ENCODE measurements at places on chromosomes 13 and 19.

DNA sequence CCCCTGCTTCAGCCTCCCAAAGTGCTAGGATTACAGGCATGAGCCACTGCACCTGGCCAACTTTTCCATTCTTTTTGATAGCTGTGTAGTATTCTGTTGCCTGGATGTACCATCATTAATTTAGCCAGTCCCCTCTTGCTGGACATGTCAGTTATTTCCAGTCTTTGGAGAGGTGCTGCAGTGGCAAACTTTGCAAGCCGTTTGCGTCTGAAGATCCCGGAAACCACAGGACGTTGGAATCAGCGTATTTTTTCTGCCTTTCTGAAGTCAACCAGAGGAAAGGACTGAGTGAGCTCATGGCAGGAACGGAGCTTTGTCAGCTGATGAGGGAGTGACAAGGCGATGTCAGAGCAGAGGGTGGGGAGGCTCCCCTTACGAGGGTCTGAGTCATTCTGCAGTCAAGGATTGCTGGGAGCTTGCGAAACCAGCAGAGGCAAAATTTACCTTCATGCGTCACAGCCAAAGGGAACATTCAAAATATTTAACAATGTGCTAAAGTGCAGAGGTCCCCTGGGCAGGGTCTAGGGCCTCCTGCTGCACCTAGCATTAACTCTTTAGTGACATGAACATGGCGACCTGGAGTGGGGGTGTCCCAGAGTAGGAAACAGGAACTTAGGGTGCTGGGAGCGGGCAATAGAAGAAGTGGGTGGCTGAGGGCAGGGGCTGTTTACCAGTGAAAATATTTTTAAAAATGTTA is 5.6 kb downstream of the C5AR1 start:
- no peak overlapping the region for H3K27ac ChIP-seq
- DNase-seq, result no peak
- no peak overlapping the region for H3K4me3 ChIP-seq

- DNase-seq, result no peak
- no peaks in the 10 kb centered on the region for H3K36me3 ChIP-seq
- no peaks in the 10 kb centered on the region for H3K27me3 ChIP-seq
- H3K27ac ChIP-seq, result no peak overlapping the region
- H3K4me3 ChIP-seq, result no peak overlapping the region
- no peaks in the 10 kb centered on the region for H3K4me1 ChIP-seq
Measured at GRCh38 chr13:106354961-106355360, 180.5 kb downstream of the EFNB2 start.

DNA sequence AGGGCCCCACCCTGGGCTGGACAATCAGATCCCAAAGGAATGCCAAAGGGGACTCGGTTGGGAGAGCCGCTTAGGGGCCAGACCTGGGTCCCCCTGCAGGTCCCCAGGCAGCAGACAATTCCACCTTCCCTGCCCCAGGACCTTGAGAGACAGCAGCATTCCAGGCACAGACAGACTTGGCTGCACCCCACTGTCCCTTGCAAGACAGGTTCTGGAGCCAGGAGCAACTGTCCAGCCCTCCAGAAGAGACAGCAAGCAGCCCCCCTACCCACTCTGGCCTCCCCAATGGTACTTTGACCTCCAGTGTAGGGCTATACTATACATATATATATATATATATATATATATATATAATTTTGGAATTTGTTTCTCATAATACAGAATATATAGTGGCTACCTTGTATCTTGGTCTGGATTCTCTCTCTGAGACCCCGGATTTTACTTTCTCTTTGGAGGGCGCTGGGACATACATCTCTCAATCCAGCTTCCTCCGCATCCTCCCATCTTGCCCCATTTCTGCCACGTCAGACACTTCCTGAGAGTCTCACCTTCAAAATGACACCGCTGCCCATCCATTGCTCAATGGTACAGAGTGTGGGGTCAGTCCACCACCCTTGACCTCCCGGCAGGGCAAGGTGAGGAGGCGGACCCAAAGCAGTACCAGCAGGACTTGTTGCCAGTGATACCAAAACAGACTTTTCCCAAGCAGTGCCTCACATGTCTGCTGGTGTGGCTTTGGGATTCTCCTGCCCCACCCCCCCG is 12.7 kb downstream of the SMIM24 start:
- peaks cover 2% of the 10 kb centered on the region for H3K27me3 ChIP-seq
- H3K4me1 ChIP-seq, result peaks cover 49% of the 10 kb centered on the region
- H3K36me3 ChIP-seq, result peaks cover 23% of the 10 kb centered on the region
- H3K27ac ChIP-seq, result no peak overlapping the region
- DNase-seq, result no peak
- no peak overlapping the region for H3K4me3 ChIP-seq

GRCh38 chr19:13334801-13335481 is 171.3 kb downstream of the CACNA1A start:
- no peak overlapping the region for H3K4me3 ChIP-seq
- no peak for DNase-seq
- no peaks in the 10 kb centered on the region for H3K4me1 ChIP-seq
- no peaks in the 10 kb centered on the region for H3K27me3 ChIP-seq
- H3K36me3 ChIP-seq, result peaks cover 16% of the 10 kb centered on the region

- no peaks in the 10 kb centered on the region for H3K36me3 ChIP-seq
- peaks cover 46% of the 10 kb centered on the region for H3K4me1 ChIP-seq
- H3K4me3 ChIP-seq, result no peak overlapping the region
- DNase-seq, result no peak
- H3K27ac ChIP-seq, result no peak overlapping the region
Measured at GRCh38 chr19:46783670-46784069, 4.7 kb downstream of the SLC1A5 start.

- H3K4me1 ChIP-seq, result no peaks in the 10 kb centered on the region
- H3K27me3 ChIP-seq, result no peaks in the 10 kb centered on the region
- no peak overlapping the region for H3K27ac ChIP-seq
Measured at GRCh38 chr13:111789420-111789819, 277.5 kb upstream of the SOX1 start.

- H3K27me3 ChIP-seq, result peaks cover 5% of the 10 kb centered on the region
- H3K4me1 ChIP-seq, result peaks cover 42% of the 10 kb centered on the region
- peaks cover 18% of the 10 kb centered on the region for H3K36me3 ChIP-seq
- DNase-seq, result peak; percentile 49
Measured at GRCh38 chr19:49119411-49120324, at the start of gene PPFIA3. PPFIA3 (plus strand) TSS chr19:49119544; CDS start chr19:49127874, 8,330 bp downstream.

DNA sequence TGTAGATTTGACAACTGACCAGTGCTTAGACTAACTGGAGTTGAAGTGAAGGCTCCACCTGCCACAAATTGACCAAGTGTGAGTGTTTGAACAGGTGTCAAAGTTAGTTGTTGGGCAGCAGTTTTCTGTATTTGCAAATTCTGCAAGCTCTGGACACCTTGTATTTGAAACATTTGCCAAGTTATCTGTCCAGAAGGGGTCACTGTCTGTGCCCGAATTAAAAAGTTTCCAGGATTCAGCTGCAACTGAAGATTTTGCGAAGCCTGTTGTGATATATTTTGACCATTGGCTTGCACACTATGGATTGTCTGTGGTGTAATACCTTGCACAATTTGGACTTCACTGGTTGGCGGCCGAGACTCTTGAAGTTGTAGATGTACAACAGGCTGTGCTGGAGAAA is 1690.7 kb downstream of the SLITRK5 start:
- no peaks in the 10 kb centered on the region for H3K36me3 ChIP-seq
- H3K27me3 ChIP-seq, result no peaks in the 10 kb centered on the region
- no peak overlapping the region for H3K27ac ChIP-seq
- H3K4me1 ChIP-seq, result no peaks in the 10 kb centered on the region
- no peak for DNase-seq

- no peaks in the 10 kb centered on the region for H3K27me3 ChIP-seq
- peaks cover 15% of the 10 kb centered on the region for H3K4me1 ChIP-seq
- H3K4me3 ChIP-seq, result peak overlapping the region; percentile 76
- DNase-seq, result peak; percentile 13
- peak overlapping the region; percentile 84 for H3K27ac ChIP-seq
Measured at GRCh38 chr13:49690133-49690994, 922 bp downstream of the EBPL start.

GRCh38 chr19:6343462-6343861 is 10.1 kb upstream of the ACER1 start:
- DNase-seq, result no peak
- no peak overlapping the region for H3K4me3 ChIP-seq
- H3K27me3 ChIP-seq, result no peaks in the 10 kb centered on the region
- no peaks in the 10 kb centered on the region for H3K36me3 ChIP-seq

DNA sequence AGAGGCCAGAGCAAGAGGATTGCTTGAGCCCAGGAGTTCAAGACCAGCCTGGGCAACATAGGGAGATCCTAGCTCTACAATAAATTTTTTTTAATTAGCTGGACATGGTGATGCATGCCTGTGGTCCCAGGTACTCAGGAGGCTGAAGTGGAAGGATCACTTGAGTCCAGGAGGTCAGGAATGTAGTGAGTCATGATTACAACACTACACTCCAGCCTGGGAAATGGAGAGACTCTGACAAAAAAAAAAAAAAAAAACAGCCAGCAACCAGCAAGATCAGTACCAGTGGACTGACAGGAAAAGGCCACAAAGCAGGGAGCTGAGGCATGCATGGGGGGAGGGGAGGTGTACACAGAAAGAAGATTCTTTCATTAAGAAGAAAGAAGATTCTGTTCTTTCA is 52.7 kb upstream of the RFXAP start:
- H3K4me3 ChIP-seq, result no peak overlapping the region
- no peaks in the 10 kb centered on the region for H3K4me1 ChIP-seq
- no peak overlapping the region for H3K27ac ChIP-seq
- no peak for DNase-seq

DNA sequence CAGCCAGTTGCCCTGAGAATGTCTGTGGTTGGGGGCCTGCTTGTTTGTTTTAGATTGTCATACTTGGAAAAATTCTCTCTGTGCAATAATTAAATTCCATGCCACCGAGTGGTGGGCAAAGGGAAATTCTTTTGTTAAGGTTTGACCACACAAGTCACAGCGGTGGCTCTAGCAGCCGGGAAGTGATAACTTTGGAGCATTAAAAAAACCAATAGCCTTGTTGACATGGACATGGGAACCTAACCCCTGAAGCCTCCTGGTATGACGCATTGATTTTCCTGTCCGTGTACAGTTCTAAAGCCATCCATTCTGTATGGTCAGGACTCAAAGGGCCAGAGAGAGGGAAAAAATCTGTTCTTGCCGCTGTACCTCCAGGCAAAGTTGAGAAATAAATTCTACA is 384.9 kb upstream of the ZNF507 start:
- H3K4me3 ChIP-seq, result no peak overlapping the region
- no peaks in the 10 kb centered on the region for H3K27me3 ChIP-seq
- H3K27ac ChIP-seq, result no peak overlapping the region

DNA sequence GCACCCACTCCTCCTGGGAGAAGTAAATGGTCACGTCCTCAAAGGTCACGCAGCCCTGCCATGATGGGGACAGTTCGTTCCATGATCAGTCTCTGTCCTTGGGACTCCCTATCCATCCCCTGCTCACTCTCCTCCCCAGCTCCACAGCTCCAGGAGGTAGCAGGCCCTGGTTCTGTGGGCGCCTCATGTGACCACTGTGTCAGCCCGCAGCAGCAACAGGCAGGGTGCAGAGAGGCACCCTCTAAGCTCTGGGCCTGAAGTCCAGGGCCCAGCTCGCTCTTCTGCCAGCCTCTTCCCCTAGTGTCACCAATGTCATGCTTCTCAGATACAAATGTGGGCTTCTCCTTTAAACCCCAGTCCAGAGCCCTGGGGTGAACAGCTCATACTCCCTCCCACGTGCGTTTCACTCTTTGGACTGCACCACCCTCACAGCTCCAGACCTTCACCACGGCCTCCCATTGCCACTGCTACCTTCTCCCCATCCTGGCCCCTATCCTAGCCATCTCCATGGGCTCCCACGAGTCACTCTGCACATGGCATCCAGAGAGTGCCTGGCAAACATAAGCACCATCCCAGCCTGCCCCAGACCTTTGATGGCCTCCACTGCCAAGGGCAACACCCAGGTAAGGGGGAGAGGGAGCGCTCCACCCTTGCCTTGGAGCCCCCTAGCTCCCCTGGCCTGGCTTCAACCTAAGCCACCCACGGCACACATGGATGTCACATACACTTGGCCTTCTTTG is 2.9 kb downstream of the ZNF792 start:
- no peak overlapping the region for H3K4me3 ChIP-seq
- H3K27me3 ChIP-seq, result no peaks in the 10 kb centered on the region

- peaks cover 11% of the 10 kb centered on the region for H3K4me1 ChIP-seq
- H3K27ac ChIP-seq, result no peak overlapping the region
- DNase-seq, result no peak
- H3K36me3 ChIP-seq, result no peaks in the 10 kb centered on the region
- no peak overlapping the region for H3K4me3 ChIP-seq
Measured at GRCh38 chr19:15673176-15673654, 328 bp downstream of the CYP4F12 start.

DNA sequence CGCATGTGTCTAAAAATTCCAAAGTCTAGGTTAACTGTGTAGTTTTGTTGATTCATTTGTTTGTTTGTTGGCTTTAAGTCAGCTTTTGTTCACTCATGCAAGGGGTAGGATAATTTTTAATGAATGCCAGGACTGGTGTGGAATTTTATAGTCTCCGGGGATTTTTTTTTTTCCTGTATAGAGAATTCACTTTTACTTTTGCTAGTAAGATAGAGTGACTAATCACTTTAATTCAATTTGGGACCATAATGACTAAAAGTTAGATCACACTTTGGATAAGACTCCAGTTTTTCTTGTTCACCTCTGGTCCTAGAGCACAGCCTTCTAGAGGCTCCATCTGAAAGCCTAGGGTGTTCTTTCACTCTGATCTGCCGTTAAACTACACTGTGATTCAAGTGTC is 1690.0 kb downstream of the PCDH9 start:
- DNase-seq, result no peak
- no peaks in the 10 kb centered on the region for H3K36me3 ChIP-seq

- no peak overlapping the region for H3K27ac ChIP-seq
- peaks cover 37% of the 10 kb centered on the region for H3K4me1 ChIP-seq
- H3K4me3 ChIP-seq, result no peak overlapping the region
Measured at GRCh38 chr13:113408562-113408961, 44.6 kb upstream of the GRTP1 start.

- no peaks in the 10 kb centered on the region for H3K4me1 ChIP-seq
- no peak for DNase-seq
- no peak overlapping the region for H3K4me3 ChIP-seq
Measured at GRCh38 chr13:96684907-96685306, 309.4 kb downstream of the OXGR1 start.

DNA sequence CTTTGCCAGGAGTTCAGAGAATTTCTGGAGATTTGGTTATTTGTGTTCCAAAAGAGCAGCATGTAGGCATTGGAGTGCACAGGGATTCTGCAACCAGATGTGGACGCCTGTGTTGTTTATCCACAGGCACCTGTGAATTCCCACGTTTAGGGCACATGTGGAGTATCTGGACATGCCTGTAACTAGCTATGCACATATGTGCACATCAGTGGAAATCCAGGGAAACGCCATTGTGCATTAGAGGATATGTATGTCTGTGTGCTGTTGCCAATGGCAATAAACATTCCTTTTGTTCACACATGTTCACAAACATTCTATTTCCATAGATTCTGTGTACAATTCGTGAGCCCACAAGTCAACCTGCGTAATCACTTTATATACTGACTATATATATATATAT is 34.7 kb downstream of the OLFM2 start:
- H3K4me1 ChIP-seq, result peaks cover 11% of the 10 kb centered on the region
- H3K27me3 ChIP-seq, result no peaks in the 10 kb centered on the region
- DNase-seq, result no peak
- H3K27ac ChIP-seq, result no peak overlapping the region
